ENCODE measurements at places on chromosomes 1 and 21.

- DNase-seq, result no peak
These were observed 25.0 kb downstream of the LAMB3 start for GRCh38 chr1:209627027-209627731.

DNA sequence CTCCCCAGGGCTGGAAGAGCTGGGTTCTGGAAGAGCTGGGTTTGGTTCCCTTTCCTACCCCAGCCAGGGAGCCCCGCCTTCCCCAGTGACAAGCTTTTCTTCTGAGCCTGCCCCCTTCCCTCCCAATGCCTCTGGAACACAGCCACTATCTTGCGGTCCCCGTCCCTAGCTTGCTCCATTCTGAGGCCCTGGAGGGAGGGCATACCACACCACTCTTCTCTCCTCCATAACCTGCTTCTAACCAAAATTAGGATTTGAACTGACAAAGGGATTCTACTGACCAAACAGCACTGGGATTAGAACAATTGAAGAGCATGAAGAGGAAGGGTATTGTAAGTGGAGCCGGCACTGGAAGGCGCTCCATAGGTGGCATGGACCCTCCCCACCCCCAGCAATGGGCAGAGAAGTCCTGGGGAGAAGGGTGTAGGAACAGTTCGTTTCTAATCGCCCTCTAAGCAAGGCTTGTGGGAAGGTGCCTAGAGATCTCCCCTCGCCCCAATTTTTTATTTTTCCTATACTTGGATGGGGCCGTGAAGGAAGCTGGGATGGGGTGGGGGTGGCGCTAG lies 690 bp downstream of the C1orf216 start:
- no peak for DNase-seq

GRCh38 chr1:40802742-40803113 lies 19.1 kb downstream of the KCNQ4 start:
- no peak for DNase-seq

- DNase-seq, result no peak
These were observed 228.3 kb upstream of the DEPDC1 start for GRCh38 chr1:68725001-68725752.

DNA sequence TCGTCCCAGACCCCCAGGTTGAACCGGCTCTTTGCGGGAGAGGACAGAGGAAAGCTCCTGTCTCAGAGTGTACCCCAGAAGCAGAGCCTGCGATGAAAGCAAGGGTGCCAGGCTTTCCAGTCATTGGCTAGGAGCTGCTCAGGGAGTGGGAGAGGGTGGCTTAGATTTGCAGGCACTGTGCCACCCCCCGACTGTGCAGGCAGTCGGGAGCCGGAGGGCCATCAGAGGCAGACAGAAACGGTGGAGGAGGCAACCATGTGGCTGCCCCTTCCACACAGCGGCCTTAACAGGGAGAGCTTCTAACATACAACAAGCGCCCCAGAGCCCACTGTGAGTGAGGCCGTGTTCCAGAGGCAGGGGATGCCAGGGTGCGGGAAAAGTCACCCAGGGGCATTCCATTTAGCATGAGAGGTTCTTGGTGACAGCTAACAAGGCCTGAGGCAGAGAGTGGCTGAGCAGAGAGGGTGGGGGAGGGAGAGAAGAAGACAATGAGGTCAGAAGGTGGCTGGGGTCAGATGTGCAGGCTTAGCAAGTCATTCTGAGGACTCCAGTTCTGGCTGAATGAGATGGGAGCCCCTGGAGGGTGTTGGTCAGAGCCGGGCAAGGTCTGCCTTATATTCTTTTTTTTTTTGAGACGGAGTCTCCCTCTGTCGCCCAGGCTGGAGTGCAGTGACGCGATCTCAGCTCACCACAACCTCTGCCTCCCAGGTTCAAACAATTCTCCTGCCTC lies 9.5 kb upstream of the C1orf167 start:
- DNase-seq, result no peak
